HCT116 (cell line): ENCODE measurements at places on chromosomes 1 and 21.

GRCh38 chr1:39828734-39829133 lies 40.1 kb upstream of the BMP8B start:
- no peak for DNase-seq

- no peak for DNase-seq
These were observed 85.8 kb upstream of the CAMK1G start for GRCh38 chr1:209497729-209498128.

DNA sequence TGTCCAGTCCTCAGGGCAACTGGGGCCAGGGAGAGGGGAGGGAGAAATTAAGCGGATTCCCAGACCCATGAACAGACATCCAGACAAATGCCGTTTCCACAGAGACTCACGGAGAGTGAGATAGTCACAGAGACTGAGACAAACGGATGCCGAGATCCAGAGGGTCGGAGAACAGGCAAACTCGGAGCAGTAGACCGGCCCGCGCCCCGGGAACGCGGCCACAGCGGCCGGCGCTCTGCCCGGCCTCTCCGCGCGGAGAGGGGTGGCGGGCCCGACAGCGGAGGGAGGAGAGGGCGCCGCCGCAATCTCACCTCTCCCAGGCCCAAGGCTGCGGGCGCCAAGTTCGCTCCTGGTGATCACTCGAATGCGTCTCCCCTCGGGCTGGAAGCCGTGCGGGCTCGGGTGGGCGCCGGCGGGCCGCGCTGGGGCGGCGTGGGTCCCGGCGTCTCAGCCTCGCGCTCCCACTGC lies 831 bp upstream of the FOXD2 start:
- no peak for DNase-seq

DNA sequence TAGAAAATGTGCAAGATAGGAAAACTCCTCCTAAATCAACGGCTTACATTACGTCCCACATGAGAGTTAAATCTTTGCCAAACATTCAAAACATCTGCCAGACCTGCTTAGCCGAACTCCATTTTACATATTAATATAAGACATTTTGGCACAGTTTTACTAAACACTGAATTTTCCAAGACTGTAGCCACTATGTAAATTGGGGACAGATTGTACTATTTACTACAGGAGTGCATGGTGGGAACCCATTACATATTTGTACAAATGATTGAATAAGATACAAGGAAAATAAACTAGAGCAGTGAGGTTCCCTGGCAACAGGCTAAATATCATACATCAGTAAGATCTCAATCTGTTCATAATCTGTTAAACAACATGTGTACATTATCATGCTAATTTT lies 1234.4 kb downstream of the KCNT2 start:
- DNase-seq: no peak

GRCh38 chr1:103230061-103230460 lies 121.7 kb upstream of the COL11A1 start:
- DNase-seq: no peak

DNA sequence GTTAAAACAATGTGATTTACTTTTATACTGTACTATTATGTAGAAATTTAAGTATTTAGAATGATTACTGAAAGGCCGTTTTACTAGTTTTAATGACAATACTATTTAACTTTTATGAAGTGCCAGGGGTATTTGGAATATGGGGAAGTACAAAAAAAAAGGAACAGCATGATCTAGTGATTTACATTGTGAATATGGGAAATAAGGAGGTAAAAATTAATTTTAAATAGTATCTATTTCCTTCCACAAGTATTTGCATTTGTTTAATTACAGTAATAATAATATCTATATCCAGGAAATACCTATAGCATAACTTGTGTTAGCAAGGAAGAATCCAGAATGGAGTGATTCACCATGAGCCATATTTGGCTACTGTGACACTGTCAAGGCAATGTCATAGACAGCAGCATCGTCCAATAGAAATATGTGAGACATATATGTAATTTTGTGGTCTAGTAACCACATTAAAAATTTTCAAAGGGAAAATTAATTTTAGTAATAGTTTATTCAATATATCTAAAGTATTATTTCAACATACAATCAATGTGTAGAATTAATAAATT lies 22.0 kb downstream of the CNST start:
- DNase-seq: no peak

GRCh38 chr1:161215076-161215475 lies at the start of gene FCER1G:
TSS of gene FCER1G (plus strand) at chr1:161215295. CDS start at chr1:161215322, 27 bp downstream.
- DNase-seq: no peak

GRCh38 chr1:3852711-3853485 lies 4.1 kb downstream of the CEP104 start:
- DNase-seq: no peak

DNA sequence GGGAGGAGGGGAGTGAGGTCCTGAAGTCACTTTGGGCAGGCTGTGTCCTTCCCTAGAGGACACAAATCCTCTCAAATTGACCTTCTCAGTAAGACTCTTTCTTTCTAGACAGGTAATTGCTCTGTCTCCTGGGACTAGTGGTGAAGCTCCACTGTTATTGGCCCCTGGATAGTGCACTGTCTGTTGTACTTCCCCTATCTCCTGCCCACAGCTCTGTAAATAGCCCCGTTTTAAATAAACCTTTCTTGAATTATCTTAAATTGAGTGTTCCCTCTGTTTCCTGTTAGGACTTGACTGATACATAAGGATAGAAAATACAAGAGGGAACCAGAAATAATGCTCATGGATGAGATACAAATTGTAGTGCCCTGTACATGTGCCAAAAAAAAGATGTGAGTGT lies 229.5 kb upstream of the USP24 start:
- no peak for DNase-seq

DNA sequence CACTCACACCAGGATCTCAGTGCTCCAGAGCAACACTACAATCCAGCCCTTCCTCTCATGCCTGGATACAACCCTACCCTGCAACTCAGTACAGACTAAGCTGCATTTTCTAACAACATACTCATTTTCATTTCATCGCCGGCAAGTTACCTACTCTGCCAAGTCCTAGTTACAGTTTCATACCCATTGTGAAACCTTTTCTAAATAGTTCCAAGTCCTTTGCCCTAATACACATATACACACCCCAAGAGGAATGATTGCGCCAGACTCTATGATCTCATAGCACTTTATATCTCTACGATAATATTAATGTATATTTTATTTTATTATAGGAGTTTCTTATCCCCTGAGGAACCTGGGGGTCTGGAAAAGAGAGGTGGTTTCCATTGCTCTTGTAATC lies 122.4 kb downstream of the LMX1A start:
- DNase-seq: no peak

DNA sequence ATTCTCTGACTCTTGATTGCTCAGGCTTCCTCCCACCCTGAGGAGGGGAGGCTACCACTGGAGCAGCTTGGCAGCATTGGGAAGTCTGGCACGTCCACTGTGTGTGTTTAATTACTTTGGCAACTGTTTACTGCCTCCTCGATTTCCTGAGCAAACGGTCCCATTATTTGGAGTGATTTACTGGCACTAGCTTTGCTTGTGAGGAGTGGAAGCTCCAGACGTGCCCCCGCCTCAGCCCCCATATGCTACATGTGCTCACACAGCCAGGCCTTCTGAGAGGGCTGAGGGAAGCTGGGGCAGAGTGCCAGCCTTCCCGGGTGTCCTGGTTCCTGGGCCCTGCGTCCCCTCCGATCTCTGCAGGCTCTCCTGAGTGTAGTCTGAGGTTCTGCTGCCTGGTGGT lies 306.2 kb downstream of the PTPRU start:
- DNase-seq: no peak

DNA sequence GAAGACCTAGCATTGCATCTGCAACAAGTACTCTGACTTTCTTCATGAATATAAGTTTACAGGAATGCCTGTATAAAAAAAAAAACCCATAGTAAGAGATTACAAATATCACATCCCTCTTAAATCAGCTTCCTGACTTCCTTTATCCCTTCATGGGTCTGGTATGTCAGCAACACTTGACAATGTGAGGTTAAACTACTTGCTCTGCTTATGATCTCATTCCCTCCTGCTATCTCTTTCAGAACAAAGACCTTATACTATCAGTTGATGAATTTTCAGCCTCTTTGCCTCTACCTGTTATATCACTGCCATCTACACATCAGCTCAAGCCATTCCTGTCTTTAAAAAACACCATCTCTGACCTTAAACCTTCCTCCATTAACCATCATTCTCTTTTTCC lies 130.9 kb upstream of the SAMSN1 start:
- DNase-seq: no peak

DNA sequence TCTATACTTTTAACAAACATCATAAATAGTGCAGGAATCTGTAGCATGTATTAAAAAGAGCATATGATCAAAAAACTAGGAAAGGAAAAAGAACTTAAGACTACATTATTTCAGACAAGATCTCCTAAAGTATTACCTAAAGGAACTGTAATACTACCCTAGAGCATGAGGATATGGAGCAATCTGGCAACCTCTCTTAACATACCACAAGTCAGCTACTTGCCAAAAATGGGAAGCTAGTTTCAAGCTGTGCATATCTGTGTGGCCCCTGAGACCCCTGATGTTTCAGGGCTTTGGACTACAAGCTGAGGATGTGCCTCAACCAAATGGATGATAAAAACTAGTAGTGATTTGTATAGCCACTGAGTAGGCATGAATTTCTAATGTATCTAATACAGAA lies 525.6 kb downstream of the PTBP2 start:
- DNase-seq: no peak

- DNase-seq: no peak
These were observed at the start of gene PCP4L1 for GRCh38 chr1:161258439-161259344. TSS of gene PCP4L1 (plus strand) at chr1:161258745. CDS start at chr1:161258975, 230 bp downstream.

GRCh38 chr1:201859424-201859823 lies 29.3 kb upstream of the SHISA4 start:
- no peak for DNase-seq

GRCh38 chr1:155944444-155944799 lies 3.0 kb downstream of the RXFP4 start:
- DNase-seq: no peak

DNA sequence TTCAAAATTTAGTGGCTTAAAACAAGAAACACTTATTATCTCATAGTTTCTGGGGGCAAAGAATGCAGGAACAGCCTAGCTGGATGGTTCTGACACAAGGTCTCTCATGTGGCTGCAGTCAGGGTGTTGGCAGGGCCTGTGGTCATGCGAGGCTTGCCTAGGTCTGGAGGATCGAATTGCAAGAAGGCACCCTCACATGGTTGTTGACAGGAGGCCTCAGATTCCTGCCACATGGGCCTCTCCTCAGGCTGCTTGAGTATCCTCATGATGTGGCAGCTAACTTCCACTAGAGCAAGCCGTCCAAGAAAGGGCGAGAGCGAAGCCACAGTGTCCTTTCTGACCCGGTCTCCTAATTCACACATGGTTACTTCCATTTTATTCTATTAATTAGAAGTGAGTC lies 6.2 kb upstream of the NRIP1 start:
- DNase-seq: no peak

DNA sequence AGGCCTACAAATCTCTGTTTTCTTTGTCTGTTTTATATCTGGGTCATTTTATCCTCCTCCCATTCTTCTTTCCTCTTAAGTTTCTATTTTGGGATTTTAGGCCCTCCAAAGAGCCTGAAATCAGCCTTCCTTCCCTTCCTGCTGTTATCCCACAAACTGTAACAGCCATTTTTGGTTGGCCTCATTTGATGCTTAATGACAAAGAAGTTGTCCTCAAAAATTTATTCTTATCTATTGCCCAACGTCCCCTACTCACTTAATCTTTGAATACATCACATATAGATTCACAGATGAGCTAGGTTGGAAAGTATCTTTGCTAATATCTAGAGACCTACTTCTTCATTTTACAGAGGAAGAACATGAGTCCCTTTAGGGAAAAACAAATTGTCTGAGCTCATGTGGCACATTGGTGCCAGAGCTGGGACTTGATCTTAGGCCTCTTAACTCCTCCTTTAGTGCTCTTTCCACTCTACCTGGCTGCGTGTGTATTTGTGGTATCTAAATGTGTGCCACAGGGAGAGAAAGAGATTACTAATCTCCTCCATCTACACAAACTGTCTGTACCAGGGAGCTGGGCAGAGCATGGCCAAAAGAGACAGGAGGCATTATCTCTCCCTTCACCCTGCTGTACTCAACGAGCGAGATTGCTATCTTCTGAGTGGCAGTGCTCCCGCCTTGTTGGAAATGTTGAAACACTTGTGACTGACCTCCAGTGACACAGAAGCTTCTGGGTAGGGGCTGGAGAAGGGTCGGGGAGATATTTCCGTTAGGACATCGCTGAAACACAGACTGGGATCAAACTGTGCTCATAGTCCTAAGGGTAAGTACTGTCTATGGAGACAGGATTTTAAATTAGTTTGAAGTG lies 30.1 kb downstream of the RHEX start:
- no peak for DNase-seq

GRCh38 chr1:180923887-180924286 lies 11.2 kb downstream of the KIAA1614 start:
- DNase-seq: no peak

DNA sequence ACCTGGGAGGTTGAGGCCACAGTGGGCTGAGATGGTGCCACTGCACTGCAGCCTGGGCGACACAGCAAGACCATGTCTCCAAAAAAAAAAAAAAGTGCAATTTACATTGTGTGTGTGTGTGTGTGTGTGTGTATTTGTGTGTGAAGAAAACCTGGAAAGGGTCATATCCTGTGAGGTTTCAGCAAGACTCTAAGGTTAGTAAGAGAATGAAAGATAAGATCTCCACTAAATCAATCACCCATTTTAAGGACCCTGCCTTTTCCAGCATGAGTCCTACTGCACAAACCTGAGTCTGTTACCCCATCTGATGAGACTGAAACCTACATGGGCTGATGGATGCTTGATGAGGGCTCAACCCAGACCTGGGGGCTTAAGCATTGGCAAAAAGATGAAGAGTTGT lies 4.9 kb upstream of the C1orf74 start:
- no peak for DNase-seq

- DNase-seq: peak; percentile 47
These were observed 25.3 kb downstream of the A3GALT2 start for GRCh38 chr1:33295450-33296081.

- no peak for DNase-seq
These were observed 120.7 kb upstream of the TMPRSS15 start for GRCh38 chr21:18524097-18524880.

DNA sequence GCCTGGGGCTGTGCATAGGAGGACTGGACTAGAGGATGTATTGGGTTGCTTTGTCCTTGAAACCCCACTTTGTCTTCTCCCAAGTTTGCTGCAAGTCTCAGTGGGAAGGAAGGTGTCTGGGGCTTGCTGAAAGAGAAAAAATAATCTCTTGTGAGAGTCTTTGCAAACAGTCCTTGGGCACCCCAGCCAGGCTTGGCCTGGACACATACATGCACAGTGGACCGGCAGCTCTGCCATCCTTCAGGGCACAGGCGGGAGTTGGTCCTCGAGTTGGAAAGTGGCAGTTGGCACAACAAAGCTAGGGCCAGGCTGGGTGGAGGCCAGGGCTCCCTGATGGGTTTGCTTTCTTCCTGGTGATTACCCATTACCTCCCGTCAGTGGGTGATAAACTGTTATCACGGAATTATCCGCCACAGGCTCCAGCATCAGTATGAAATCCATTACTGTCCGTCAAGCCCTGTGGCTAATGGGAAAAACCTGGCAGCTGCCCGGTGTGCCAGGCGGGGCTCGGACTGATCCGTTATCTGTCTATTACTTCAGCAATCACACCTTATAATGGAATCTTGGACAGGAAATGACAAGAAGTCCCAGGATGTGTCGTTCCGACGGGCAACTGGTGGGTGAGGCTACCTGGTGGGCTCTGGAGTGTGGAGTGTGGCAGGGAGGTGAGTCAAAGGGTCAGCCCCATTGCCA lies 265.7 kb downstream of the GRIK3 start:
- DNase-seq: no peak
